ENCODE measurements at places on chromosomes 6 and 20.

GRCh38 chr6:111850295-111850937 lies 22.8 kb downstream of the FYN start:
- DNase-seq: no peak

GRCh38 chr6:94588301-94588700 lies 989.0 kb upstream of the MANEA start:
- DNase-seq: no peak

- no peak for DNase-seq
Measured at GRCh38 chr20:14235355-14235754, 102.1 kb downstream of the FLRT3 start.

DNA sequence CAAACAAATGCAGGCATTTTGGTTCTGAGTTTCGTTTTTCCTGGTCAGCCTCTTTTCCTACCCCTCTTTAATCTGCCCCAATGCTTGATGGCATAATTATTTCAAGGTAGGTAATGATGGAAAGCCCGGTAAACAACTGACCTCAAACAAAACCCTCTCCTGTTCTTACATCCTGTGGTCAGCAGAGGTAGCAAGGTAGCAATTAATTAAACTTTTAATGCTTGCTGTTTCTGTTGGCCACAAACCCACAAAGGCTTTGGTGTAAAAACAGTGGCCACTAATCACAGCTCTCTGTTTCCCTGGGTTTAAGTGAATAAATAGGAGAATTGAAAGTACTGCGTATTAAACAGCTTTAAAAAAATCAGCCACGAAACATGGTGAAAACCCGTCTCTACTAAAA lies 261.5 kb upstream of the SOX4 start:
- no peak for DNase-seq

DNA sequence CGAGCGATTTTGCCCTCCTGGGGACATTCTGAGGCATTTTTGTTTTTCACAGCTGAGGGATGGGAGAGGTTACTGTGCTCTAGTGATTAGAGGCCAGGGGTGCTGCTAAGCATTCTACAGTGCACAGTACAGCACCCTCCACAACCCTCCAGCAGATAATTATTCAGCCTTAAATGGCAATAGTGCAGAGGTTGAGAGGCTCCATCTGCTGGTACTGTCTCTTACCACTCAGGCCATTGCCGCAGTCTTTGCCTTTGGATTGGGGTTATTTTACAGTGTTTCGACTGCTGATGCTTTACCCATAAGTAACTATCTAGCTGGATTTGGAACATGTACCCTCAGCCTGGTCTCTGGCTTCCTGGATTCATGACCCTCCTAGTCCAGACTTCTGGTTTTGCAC lies 705.3 kb downstream of the KIF16B start:
- no peak for DNase-seq

GRCh38 chr6:36642913-36643817 lies 35.3 kb upstream of the CDKN1A start:
- no peak for DNase-seq

GRCh38 chr6:28005152-28005890 lies 48.3 kb downstream of the OR2B6 start:
- DNase-seq: no peak

- DNase-seq: no peak
Measured at GRCh38 chr20:58619077-58619863, 31.8 kb upstream of the STX16 start.

- no peak for DNase-seq
Measured at GRCh38 chr6:74768120-74768519, 437.7 kb downstream of the COL12A1 start.

DNA sequence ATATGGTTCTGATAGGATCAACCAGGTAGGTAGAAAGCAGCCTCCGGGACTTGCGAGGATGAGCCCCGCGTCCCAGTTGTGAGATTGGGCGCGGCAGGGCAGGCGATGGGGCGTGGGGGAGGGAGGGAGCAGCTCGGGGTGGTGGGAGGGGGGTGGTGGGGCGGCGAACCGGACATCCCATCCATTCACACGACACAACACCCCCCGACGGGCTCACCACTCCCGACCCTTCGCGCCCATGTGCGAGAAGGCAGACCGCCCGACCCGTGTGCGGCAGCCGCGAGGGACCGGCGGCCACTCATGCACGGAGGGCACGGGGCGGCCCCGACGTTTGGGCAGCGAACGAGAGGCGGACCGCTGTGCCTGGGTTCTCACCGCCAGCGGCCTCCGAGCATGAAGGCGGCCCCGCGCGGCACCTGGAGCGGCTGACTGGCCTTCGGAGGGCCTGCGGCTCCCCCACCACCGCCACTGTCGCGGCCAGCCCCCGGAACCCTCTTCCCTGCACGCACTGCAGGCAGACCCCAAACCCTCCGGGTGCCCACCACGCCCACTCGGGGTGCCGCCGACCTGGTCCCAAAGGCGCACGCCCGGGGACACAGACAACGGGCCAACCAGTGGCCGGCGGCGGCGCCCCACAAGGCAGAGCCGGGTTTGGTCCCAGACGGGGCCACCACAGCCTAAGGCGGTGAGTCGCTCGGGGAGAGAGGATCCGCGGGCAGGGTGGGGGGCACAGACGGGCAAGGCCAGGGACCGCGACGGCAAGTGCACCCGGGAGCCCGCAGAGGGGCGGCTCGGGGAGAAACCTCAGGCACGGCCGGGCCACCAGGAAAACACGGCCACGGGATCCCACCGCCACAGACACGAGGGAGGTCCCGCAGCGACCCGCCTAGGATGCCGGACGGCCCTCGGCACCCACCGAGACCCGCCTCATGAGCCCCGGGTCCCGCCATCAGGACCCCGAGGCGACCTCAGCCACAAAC lies 769.2 kb upstream of the DEFB115 start:
- DNase-seq: no peak

DNA sequence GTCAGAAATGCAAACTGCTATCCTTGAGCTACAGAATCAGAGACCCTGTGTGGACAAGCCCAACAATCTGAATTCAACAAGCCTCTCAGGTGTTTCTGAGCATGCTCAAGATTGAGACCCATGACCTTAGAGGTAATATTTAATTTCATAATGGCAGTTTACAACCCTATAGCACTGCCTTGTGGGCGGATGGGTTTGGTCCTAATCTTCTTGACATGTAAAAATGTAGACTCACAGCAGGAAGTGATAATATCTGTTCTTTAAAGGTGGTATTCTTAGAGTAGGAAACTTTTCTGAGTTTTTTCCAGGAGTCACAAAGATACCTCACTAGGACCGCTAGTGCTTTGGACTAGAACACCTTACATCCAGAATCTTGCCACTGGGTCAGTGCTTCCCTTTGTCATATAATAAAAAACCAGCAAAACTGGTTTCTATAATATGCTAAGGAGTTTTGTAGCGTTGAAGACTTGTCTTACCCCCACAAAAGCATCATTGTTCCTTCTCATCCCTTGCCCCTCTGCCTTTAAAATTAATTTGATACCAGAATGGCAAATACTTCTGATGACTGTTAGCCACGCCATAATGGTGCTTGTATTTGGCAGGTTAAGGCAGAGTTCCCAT lies 52.6 kb downstream of the E2F3 start:
- DNase-seq: no peak

DNA sequence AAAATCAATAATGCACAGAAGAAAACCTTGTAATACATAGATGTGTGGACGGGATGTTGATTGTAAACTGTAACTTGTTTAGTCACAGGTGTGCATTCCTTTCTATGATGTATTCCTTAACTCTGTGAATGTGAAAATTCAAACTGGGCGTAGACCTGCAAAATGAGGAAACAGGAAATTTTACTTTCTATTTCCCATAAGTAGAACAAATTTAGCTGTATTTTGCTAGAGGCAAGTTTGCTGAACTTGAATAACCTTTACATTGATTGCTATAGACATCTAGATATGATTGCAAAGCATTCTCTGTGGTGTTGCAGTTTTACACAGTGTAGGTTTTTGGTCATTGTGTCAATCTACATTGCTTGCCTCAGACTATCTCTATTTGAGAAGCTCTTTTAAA lies 368.4 kb upstream of the MAN1A1 start:
- no peak for DNase-seq

DNA sequence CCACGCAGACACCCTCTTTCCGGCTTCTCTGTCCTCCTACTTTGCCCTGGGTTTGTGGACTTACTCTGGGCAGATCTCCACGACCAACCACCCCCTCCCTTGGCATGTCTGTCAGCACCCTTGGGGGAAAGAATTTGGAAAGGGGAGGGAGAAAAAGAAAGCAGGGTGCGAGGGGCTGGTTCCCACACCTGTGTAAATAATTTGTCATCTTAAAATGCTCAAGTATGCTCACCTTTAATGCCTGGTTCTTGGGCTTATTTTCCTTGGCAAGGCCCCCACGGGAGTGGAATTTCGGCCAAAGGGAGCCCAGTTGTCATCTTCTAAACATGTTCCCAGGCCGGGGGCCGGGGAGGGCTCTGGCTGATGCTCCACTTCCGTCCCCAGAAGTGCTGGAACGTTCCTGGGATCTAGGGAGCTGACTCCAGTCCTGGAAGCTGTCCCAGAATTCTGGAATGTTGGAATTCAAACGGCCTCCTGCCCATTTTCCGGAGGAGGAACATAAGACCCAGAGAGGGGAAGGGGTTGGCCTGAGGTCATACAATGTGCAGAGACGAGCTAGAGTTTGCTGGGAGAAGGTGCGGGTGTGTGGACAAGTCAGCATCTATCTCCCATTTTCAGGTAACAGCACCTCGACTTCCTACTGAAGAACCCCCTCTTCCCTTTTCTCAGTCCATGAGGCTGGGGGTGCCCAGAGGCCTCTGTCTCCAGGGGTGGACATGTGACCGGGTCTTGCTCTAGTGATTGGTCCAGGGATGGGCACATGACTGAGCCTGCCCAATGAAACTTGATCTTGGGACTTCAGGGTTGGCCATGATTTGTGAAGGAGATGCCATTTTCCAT lies 122.3 kb downstream of the CEBPB start:
- no peak for DNase-seq

GRCh38 chr6:157840776-157841175 lies 17.7 kb downstream of the SNX9 start:
- no peak for DNase-seq

DNA sequence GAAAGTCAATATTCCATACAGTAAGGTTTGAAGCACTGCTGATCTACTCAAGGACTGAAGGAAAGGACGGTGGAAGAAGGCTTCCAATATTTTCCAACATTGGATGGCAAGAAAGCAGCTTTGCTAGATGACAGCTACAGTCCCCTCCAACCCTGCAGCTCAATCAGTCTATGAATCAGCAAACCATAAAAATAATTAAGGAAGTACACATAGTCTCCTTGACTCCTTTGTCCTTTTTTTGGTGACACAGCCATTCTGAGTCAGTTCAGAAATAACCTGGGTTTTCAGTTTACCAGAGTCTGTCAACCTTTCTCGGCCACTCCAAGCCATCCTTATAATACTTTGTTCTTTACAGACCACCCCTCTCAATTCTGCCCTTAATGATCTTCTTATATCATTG lies 232.5 kb downstream of the IBTK start:
- DNase-seq: no peak

DNA sequence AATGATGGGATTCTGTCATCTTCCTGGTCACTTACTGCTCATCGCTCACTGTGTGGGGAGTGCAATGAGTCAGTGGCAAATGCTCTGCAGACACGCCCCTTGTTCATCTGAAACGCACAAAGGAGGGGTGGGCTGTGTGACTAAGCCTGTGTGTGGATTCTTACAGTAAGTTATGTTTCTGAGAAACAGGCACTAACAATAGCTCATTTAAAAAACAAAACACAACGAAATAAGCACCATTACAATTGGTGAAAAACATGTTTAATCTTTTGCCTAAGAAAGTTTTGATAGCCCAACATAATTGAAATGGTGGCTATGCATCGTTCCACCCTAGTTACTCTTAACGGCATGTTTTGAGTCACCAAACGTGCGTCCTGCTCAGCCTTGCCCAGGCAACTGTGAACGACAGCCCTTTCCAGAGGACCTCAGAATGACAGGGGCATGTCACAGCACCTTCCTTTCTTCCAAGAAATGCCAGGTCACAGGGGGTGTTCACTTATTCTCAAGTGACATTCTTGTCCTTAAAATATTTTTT lies 118.4 kb upstream of the SGK1 start:
- DNase-seq: peak; percentile 90

DNA sequence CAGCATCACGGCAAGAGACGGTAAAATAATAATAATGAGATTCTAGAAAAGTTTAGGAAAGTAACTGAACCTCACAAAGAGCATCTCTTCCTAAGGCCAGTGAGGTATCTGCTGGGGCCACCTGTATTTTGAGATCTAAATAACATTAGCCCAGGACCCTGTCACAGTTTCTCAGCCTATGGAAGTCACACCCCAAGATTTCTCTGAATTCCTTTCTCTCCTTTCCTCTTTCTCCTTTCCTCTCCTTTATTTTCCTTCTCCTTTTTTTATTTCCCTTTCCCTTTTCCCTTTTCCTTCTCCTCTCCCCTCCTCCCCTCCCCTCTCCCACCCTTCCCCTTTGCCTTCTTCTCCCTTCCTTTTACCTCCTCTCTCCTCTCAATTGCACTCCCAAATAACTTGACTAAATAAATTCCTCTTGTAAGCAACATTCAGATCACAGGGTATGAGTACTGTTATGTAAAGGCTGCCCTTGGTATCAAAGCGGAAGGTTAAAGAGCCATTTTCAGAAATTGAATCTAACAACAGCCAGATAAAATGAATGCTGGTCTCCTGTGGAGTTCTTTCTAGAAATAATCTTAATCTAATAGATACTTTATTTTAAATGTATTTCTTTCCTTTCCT lies 506.2 kb downstream of the EPM2A start:
- no peak for DNase-seq

- no peak for DNase-seq
Measured at GRCh38 chr6:44238687-44239350, 8.1 kb upstream of the HSP90AB1 start.

GRCh38 chr6:109739686-109740085 lies 48.6 kb downstream of the FIG4 start:
- no peak for DNase-seq

DNA sequence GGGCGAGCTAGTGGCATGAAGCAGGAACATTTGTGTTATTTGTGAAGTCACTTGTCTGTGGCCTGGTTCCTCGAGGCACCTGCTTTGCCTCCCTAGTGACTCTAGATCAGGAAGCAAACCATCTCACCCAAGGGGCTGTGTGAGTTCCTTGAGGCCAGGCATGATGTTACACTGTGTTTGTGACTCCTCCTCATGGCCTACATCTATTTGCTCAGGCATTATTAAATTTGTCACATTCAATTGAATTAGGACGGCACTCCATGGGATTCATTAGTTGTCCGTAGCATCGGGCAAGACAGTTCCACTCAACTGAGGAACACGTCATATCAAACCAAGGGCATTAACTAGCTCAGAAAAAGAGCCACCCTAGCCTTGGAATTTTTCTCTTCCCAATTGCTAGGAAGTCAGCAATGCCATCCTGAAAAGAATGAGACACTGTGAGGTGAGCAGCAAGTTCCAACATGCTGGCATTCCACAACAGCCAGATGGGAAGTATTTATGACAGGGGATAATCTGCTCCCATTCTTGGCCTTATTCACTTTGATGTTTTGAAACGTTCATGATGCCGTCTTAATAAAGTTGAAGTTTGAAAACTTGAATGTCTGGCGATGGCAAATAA lies 17.2 kb downstream of the TMEM200A start:
- DNase-seq: no peak

- DNase-seq: no peak
Measured at GRCh38 chr20:10568032-10568431, 105.8 kb downstream of the JAG1 start.

Data from Panc1 (cell line).